Right lung (tissue), 10 donors: ENCODE measurements at places on chromosomes 4 and X. TPM values are rescaled to one million over a fixed set of nuclear protein-coding genes. Genes with fewer than 3 reads are reported as not detected.

GRCh38 chrX:72394518-72395170 lies 88.9 kb upstream of the CITED1 start:
- DNase-seq, result no peak

GRCh38 chr4:16801356-16801755 lies 97.1 kb downstream of the LDB2 start:
- no peak for DNase-seq

- no peak for DNase-seq
These were observed 17.8 kb downstream of the MFAP3L start for GRCh38 chr4:170008371-170008770.

DNA sequence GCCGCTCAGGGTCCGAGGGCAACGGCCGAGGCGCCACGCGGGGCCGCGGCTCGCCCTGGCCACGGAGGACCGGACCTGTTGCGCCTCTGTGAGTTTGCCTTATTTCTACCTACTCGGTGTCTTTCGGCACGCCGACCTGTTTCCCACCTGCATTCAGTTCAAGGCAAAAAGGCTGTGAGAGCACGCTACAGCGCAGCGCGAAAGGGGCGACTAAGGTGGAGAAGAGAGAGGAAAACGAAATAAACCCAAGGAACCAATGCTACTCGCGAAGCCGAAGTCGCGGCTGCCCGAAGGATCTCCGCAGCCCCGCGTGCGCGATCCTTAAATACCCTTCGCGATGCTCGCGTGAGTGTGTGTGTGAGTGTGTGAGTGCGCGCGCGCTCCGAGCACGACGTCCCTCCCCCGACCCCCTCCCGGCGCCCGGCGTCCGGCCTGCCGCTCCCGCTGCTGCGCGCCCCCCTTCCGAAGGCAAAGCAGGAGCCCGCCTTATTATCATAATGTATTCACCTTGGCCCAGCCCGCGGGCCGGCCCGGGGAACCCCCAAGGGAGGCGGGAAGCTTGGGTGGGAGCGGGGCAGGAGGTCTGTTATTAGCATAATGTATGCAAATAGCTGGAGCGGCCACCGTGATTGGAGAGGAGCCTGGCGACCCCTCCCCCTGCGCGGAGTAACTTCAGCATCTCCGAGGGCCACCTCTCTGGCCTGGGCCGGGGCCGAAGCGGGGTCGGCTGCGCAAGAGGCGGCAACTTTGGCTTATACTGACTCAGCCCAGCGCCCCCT lies at the start of gene COL25A1:
Gene COL25A1, minus strand, starts transcription at position 298 of the 779 bp plus-strand sequence.
- DNase-seq, result peak; percentile 61

DNA sequence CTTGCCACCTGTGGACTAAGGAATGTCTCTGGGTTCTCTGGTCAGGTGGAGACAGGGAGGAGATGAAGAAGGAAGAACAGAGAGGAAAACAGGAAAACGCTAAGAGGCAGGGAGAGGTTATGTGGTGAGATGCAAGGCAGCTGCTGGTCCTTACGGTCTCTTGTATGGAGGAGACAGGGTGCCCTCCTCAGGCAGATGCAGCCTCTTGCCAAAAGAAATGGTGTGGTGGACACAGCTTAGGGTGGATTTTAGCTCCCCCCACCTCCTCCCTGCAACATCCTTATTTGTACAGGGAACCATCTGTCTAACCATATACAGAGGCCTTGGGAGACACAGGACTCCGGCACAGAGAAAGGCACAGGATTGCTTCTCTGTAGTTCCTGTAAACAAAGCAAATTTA lies 9.7 kb downstream of the OCIAD2 start:
- DNase-seq, result no peak

- no peak for DNase-seq
These were observed 46.9 kb upstream of the SLC39A8 start for GRCh38 chr4:102392033-102392744.

- no peak for DNase-seq
These were observed 69.5 kb downstream of the DHX15 start for GRCh38 chr4:24514808-24515207.

DNA sequence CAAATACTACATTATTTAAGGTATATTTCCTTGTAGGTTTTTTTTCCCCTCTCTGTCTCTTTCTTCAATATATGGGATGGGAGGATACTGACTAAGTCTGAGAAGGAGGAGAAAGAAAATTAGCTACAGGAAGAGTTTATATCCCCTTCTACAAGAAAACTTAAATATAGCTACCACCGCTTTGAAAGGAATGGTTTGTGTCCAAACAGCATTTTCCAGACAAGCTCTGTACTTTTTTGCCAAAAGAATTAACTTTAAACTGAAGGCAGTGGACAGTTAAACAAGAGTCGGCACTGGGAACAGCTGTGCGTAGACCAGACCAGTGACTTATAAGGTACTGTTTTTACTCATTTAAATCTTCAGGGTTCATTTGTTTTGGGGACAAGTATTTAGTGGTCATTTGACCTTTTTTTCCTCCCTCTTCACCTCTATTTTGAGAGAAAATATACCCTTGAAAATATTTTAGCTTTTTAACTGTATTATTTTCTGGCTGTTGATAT lies 303.7 kb downstream of the ARHGAP24 start:
- DNase-seq, result no peak

SPIN4 gene
- 20.7 TPM for polyA plus RNA-seq

DUSP21 gene
- not detected for polyA plus RNA-seq

GYPA gene
- polyA plus RNA-seq, result 7.4 TPM

TEC gene
- polyA plus RNA-seq, result 7.2 TPM
